ENCODE measurements at places on chromosomes 12 and 14.

GRCh38 chr12:6461401-6462233 is 8.9 kb downstream of the VAMP1 start:
- DNase-seq = peak; percentile 82

DNA sequence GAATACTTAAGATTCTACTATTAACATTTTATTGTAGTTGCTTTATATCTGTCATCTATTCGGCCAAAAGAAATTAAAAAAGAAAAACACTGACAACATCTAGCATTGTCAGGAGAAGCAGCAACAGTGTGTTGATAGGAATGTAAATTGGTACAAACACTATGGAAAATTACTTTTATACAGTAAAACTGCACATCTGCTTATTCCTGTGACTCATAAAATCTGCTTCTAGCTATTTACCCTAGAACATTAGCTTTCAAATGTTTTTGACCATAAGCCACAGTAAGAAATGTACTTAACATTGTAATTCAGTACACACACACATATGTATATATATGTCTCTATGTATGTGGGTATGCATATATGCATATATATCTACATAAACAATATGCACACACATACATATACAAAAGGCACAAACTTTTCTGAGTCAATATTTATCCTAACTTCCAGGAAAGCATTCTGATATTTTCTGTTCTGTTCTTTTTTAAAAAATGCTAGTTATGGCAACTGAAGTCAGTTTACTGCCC is 278.9 kb upstream of the GARIN2 start:
- DNase-seq = no peak

- no peak for DNase-seq
Observed at GRCh38 chr14:92997343-92998061, 74.6 kb downstream of the CHGA start.

GRCh38 chr12:65666876-65667275 is 157.4 kb upstream of the HMGA2 start:
- DNase-seq = no peak

GRCh38 chr14:92635031-92635430 is 113.4 kb downstream of the LGMN start:
- no peak for DNase-seq

DNA sequence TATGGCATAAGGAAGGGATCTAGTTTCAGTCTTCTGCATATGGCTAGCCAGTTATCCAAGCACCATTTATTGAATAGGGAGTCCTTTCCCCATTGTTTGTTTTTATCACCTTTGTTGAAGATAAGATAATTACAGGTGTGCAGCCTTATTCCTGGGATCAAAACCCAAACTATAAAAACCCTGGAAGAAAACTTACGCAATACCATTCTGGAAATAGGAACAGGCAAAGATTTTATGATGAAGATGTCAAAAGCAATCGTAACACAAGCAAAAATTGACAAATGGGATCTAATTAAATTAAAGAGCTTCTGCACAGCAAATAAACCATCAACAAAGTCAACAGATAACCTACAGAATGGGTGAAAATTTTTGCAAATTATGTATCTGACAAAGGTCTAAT is 128.5 kb upstream of the DCN start:
- no peak for DNase-seq

DNA sequence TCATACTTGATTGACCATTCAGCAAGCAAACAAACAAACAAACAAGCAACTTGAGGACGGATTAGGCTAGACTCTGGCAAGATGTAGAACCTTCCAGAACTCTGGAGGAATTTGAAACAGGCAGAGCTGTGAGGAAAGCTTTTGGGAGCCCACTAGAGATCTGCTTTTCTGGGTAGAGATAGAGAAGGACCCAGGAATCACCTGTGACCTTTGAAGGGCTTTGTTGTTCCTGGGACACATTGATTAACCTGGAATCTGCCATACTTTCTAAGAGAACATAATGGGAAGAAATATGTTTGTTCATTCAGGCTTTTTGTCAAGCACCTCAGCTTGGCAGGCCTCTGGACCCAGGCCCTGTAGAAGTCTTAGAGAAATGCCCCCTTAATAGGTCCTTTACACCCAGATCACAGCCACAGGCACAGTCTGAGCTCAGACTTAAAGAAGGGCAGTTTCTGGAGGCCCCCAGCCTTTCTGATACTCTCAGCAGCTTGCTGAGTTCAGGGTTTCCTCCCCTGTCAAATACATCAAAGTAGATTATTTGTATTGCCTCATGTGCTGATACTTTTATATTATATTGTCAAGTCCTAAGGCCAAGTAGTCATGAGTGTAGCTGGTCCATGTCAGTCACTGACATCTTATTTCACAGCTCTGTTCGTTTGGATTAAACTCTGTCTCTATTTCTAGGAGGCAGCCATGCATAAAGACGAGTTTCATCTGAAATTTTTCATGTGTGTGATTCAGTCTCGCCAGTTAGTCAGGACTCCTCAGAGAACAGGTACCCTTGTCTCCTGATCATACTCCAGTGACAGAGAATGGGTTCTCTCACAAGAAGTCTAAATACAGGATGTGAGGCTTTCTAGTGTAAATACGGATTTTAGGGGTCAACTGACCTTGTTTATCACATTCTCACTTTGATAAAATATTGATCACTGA is 1.1 kb upstream of the SENP1 start:
- DNase-seq = no peak

All from stimulated activated CD8-positive, alpha-beta memory T cell treated with anti-CD3 and anti-CD28 coated beads, Interleukin-15, amount 100 ng/mL, for 48 hours (primary cell).